Activated CD8-positive, alpha-beta T cell treated with anti-CD3 and anti-CD28 coated beads, Interleukin-2, amount 10 ng/mL, durations not matched to agents 7 days and 5 days (primary cell): ENCODE measurements at places on chromosomes 2 and 18.

DNA sequence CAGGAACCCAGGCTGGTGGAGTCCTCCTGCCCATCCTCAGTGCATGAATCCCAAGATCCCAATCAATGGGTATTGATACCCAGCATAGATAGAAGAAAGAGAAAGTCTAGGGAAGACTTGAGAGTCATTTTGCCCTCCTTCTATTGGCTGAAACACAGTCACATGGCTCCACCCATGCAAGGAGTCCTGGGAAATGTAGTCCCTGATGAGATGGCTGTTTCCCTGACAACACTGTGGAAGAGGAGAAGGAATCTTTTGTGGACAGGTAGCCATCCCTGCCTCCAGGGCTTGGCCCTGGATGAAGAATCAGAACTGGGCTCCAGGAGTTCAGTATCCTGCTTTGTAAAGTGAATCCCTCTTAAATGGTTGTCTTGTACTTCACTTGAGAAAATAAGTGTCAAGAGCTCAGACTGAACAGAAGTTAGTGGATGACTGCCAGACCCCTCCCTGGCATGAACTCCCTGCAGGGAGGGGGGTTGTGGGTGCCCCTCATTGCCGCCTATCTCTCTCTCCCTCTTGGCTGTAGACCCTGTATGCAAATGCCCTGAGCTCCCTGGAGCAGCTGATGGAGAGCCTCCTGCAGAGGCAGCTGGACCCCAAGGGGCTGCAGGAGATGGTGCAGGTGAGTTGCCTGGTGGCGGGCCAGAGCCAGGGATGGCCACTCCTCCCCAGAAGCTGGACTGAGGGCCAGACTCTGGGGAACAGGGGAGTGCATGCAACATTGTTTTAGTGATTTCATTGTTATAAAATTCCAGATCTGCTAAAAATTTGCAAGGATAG is 36.1 kb downstream of the MROH2A start:
- H3K4me1 ChIP-seq, result peaks cover 3% of the 10 kb centered on the region
- H3K36me3 ChIP-seq, result no peaks in the 10 kb centered on the region
- no peak for DNase-seq
- no peak overlapping the region for H3K4me3 ChIP-seq
- peaks cover 6% of the 10 kb centered on the region for H3K27me3 ChIP-seq

DNA sequence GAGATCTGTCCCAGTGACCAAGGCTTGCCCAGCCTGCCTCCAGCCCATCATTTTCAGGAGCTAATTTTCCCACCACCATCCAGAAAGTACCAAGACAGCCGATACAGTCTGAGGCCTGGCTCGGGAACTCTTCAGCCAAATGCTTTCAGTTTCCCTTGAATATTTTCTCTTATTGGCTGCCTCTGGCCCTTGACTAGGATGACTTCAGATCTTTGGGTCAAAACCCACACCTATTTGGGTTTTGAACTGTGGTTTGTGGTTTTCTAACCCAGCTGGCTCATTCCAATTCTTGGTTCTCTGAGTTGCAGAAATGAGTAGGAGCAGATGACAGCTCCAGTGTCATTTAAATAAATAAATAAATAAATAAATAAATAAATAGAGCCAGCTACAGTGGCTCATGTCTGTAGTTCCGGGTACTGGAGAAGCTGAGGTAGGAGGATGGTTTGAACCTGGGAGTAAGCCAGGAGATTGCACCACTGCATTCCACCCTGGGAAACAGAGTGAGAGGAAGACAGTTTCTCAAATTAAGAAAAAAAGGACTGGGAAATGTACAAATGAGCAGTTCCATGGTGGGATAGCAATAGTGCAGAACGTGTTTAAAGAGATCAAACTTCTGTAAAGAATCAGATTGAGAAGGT is 465.0 kb upstream of the SOX11 start:
- no peaks in the 10 kb centered on the region for H3K4me1 ChIP-seq
- H3K27ac ChIP-seq, result no peak overlapping the region
- DNase-seq, result no peak
- H3K4me3 ChIP-seq, result no peak overlapping the region

DNA sequence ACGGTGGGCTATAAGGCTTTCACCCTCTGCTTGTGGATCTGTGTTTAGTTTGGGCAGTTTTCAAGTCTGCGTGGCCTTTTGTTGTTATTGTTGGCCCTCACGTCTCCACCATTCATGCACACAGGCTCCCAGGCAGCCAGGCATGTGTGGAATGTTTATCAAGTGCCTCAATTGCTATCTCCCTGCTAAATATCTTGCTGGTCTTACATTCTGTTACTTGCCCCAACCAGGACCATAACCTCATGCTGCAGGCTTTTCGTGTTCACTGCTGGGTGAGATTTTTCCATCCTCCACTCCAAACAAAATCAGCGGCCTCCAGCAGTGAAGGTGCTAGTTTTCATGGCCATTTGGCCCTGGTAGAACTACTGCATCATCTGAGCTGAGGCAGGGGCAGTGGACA is 63.0 kb upstream of the DSC1 start:
- H3K4me3 ChIP-seq, result no peak overlapping the region
- no peaks in the 10 kb centered on the region for H3K27me3 ChIP-seq
- H3K4me1 ChIP-seq, result no peaks in the 10 kb centered on the region
- no peaks in the 10 kb centered on the region for H3K36me3 ChIP-seq
- DNase-seq, result no peak
- no peak overlapping the region for H3K27ac ChIP-seq

DNA sequence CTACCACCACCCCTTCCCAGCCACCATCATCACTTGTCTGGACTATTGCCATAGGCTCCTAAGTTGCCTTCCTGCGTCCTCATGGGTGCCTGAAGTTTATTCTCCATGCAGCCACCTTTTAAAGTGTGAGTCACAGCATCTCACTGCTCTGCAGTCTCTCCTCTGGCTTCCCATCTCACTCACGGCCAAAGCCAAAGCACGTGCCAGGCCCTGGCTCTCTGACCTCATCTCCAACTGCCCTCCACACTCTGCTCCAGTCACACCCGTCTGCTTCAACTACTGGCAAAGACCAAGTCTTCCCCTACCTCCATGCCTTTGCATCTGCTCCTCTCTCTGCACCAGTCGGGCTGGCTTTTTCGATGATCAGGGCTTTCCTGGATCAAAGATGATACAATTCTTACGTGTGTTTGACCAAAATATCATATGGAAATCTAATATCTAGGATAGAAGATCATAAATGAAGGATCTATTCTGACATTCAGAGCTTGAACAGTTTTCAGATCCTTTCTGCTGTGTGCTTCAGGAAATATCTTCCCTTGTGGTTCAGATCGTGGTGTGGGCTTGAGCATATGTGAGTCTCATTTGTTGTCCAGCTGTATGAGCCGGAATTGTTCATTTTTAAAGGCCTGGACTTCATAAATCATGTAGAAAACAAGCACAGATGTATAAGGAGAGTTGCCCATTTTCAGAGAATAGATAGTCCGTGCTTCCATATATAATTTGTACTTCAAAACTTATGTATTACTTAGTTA is 175.6 kb downstream of the PRKCE start:
- no peak for DNase-seq
- no peaks in the 10 kb centered on the region for H3K27me3 ChIP-seq
- peaks cover 19% of the 10 kb centered on the region for H3K4me1 ChIP-seq
- H3K4me3 ChIP-seq, result no peak overlapping the region
- no peak overlapping the region for H3K27ac ChIP-seq
- H3K36me3 ChIP-seq, result peaks cover 19% of the 10 kb centered on the region

- no peak for DNase-seq
- H3K4me1 ChIP-seq, result peaks cover 29% of the 10 kb centered on the region
- no peak overlapping the region for H3K4me3 ChIP-seq
- no peak overlapping the region for H3K27ac ChIP-seq
- H3K36me3 ChIP-seq, result peaks cover 11% of the 10 kb centered on the region
Measured at GRCh38 chr2:231397928-231398294, 2.4 kb downstream of the B3GNT7 start.

GRCh38 chr2:54722641-54723040 is 821 bp upstream of the EML6 start:
- peak overlapping the region; percentile 79 for H3K27ac ChIP-seq
- DNase-seq, result no peak
- H3K36me3 ChIP-seq, result no peaks in the 10 kb centered on the region
